ENCODE measurements at places on chromosomes 13 and 19.

- DNase-seq: peak; percentile 78
These were observed 44.9 kb downstream of the C13orf46 start for GRCh38 chr13:113928685-113929627.

- DNase-seq: no peak
These were observed 10.8 kb downstream of the LDLR start for GRCh38 chr19:11100049-11100448.

GRCh38 chr19:34960103-34960805 lies 3.8 kb downstream of the ZNF792 start:
- no peak for DNase-seq

GRCh38 chr19:19170053-19170872 lies at the start of gene MEF2B:
MEF2B (minus strand) TSS chr19:19170263; CDS start chr19:19150735, 19,528 bp downstream.
- DNase-seq: peak; percentile 44

DNA sequence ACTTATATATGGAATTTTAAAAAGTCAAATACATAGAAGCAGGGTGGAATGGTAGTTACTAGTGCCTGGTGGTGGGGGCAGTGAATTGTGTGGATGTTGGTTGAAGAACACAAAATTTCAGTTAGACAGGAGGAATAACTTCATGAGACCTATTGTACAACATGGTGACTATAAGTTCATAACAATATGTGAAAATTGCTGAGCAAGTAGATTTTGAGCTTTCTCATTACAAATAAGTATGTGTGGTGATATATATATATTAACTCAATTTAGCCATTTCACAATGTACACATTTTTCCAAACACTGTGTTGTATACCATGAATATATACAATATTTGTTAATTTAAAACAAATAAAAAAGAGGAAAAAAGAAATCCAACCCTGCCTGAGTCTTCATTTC lies 641.1 kb downstream of the DIAPH3 start:
- DNase-seq: no peak

- DNase-seq: peak; percentile 38
These were observed 61.4 kb downstream of the RFX2 start for GRCh38 chr19:6048793-6049405.

GRCh38 chr19:44759083-44759804 lies 10.7 kb downstream of the BCL3 start:
- no peak for DNase-seq

GRCh38 chr19:48379058-48379457 lies 12.3 kb downstream of the KDELR1 start:
- no peak for DNase-seq

DNA sequence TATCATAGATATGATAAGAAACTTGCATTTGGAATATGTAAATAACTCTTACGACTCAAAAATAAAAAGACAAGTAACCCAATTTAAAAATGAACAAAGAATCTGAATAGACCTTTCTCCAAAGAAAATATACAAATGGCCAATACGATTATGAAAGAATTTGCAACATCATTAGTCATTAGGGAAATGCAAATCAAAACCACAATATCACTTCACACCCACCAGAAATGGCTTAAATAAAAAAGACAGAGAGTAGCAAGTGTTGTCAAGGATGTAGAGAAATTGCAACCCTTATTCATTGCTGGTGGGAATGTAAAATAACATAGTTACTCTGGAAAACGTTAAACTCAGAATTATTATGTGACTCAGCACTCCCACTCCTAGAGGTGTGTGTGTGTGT lies 226.6 kb upstream of the MAB21L1 start:
- no peak for DNase-seq

- no peak for DNase-seq
These were observed 39.7 kb downstream of the GJA3 start for GRCh38 chr13:20121159-20121525.

GRCh38 chr13:83204886-83205285 lies 677.4 kb downstream of the SLITRK1 start:
- DNase-seq: no peak

DNA sequence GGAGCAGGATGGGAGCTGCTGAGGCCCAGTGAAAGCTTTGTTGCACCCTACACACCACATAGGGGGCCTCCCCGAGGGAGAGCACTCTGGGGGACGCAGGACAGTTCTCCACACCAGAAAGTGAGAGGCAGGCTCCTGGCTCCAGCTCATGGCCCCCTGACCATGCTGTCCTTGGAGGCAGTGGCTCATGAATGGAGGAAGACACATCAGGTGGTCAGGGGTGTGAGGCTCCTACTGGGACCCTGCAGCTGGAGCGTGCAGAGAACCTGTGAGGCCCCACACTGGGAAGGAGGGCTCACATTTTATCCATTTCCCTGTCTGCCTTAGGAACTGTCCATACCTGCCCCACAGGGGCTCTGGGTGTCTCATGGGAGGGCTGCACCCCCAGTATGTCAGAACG lies 85.3 kb downstream of the ZNF536 start:
- DNase-seq: no peak

DNA sequence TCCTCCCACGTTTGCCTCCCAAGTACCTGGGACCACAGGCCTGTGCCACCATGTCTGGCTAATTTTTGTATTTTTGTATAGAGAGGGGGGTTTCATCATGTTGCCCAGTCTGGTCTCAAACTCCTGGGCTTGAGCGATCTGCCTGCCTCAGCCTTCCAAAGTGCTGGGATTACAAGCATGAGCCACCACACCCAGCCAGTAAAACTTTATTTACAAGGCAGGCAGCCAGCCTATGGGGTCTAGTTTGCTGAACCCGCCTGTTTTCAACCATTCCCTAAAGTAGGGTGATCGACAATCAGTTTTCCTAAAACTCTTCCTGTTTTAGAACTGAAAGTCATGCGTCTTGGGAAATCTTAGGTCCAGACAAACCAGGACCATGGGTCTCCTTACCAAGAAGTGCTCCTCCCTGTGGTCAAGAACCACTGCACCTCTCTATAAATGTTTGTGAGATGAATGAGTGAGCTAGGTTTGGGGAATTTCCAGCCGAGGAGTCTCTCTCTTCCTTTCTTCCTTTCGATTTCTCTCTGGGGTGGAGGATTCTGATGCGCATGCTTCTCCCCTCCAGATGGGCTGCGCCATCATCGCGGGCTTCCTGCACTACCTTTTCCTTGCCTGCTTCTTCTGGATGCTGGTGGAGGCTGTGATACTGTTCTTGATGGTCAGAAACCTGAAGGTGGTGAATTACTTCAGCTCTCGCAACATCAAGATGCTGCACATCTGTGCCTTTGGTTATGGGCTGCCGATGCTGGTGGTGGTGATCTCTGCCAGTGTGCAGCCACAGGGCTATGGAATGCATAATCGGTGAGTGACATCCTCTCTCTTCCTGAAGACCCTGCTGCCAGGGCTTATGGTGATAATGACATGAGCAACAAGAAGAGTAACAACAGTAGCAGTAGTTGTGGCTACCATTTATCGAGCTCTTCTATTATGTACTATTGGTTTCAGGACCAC lies 38.7 kb downstream of the ADGRE1 start:
- DNase-seq: no peak

- no peak for DNase-seq
These were observed 166.7 kb downstream of the LACC1 start for GRCh38 chr13:44046428-44046827.

- DNase-seq: peak; percentile 31
These were observed 30.0 kb upstream of the NCCRP1 start for GRCh38 chr19:39166571-39167391.

GRCh38 chr13:66536746-66537145 lies 693.4 kb downstream of the PCDH9 start:
- DNase-seq: no peak

DNA sequence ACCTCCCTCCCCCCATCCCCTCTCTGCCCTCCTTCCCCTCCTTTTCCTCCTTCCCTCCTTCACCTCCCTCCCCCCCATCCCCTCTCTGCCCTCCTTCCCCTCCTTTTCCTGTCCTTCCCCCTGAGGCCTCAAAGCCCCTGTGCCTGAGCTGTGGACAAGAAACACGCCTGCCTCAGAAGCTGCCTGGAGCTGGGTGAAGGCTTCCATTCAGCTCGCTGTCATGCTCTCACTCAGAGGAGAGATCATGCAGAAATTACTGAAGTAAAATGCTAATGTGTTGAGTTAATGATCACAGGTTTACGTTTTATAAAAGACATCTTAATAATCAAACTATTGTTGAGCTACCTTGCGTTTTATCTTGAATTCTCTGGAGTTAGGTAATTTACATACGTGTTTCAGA lies 114.5 kb downstream of the ATP11A start:
- no peak for DNase-seq

DNA sequence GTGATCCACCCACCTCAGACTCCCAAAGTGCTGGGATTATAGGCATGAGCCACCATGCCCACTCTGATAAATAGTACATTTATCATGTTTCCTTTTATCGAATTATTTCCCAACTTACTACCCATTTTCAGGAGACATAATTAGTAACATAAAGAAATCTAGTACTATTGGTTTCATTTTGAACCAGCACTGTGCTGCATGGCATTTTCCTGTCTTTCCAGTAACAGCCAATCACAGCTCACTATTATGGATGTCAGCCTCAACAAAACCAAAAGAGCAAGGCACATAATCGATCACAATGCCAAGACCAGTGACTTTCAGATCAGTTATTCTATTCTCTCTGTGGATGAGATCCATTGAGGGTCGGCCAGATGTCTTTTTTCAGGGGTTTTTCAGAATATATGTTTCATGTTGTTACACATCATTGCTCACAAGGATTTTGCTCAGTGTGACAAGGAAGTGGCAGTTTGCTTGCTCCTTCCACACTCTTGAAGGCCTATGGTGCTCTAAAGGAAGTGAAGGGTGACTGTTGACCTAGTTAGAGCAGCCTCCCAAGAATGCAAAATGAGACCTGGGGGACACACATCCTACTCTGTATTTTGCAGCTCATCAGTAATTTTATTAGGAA lies 233.4 kb downstream of the KCNRG start:
- DNase-seq: no peak

GRCh38 chr13:46523972-46524752 lies 28.8 kb upstream of the LRCH1 start:
- peak; percentile 2 for DNase-seq

- DNase-seq: peak; percentile 38
These were observed 20.3 kb upstream of the EPHX3 start for GRCh38 chr19:15252398-15253018.

Measured in substantia nigra (tissue), 51 donors.